Putamen (tissue), 1 donor: ENCODE measurements at places on chromosomes 6 and 20.
A peak's percentile ranks its signal among the peaks of the same experiment; 100 is the strongest.

GRCh38 chr20:63223121-63223825 is 7.3 kb upstream of the YTHDF1 start:
- no peak for DNase-seq

GRCh38 chr20:8082989-8083388 is 49.1 kb upstream of the PLCB1 start:
- no peak for DNase-seq

DNA sequence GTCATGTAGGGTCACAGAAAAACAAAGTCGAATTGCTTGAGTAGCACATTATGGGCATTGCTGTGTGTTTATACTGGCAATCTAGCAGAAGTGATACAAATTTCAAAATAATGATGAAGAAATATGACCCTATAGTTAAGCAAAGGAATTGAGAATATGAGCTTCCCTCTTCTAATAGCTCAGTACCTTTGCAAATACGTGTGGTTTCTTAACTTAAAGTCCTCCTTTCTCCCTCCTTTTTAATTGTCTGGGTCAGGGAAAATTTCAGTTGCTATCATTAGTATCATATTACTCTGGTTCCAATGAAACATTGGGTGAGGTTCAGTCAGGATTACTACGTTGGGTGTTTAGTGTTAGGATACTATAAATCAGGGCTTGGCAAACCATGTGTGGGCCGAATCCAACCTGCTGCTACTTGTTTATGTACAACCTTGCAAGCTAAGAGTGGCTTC is 166.8 kb upstream of the CARMIL1 start:
- DNase-seq: no peak

- peak; percentile 7 for DNase-seq
Measured at GRCh38 chr6:73854998-73855718, 159.2 kb downstream of the CD109 start.

DNA sequence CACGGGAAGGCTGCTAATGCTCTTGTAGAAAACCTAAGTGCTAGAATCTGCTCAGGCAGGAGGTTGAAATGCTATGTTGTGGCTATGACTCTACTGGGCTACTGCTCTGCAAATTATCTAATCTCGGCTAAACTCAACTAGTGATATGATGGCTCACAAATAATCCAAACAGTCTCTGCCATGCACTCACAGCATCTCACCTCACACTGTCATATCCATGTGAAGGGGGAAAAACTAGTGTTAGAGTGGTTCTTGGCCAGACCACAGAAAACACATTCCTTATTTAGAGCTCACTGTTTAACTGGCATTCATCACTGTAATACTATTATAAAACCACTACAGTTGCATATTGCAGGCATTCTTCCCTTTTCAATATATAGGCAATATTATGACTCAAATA is 81.8 kb upstream of the DST start:
- DNase-seq: no peak

- DNase-seq: no peak
Measured at GRCh38 chr6:159823953-159824352, 23.9 kb downstream of the PNLDC1 start.

DNA sequence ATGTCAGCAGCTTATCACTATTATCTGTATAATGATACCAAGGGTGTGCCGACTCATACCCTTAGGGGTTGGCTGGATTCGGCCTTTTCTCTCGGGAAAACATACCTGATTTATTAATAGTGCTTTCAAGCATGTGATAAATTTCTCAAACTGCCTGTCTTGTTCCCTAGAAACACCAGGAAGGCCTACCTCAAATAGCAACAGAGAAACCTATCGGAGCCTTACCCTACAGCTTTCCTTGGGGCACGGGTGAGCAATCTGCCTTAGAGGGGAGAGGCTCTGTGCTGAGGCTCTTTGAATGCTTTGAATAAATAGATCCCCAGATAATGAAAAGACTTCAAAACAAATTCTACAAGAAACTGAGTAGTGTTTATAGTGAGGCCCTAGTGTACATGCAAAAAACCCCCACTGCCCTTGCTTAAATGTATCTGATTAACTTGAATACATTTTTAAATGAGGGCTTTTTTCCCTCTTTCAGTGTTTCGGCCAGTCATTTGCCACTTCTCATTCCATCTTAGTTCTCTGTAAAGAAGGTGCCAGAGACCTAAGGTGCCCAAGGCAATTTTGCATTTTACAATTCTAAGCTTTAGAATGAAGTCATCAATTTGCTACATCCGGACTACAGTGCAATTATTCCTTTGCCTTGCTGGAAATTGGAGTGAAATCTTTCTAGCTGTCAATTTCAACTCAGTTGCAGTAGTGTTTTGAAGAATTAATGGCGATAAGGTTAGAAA is 320.1 kb downstream of the ESR1 start:
- no peak for DNase-seq

GRCh38 chr6:89793586-89793985 is 26.0 kb downstream of the MDN1 start:
- no peak for DNase-seq

GRCh38 chr6:35725081-35725708 is 11.6 kb upstream of the ARMC12 start:
- DNase-seq: no peak

- DNase-seq: no peak
Measured at GRCh38 chr6:108442770-108443520, 117.8 kb upstream of the FOXO3 start.

GRCh38 chr6:133764008-133764753 is 124.7 kb upstream of the TCF21 start:
- no peak for DNase-seq

DNA sequence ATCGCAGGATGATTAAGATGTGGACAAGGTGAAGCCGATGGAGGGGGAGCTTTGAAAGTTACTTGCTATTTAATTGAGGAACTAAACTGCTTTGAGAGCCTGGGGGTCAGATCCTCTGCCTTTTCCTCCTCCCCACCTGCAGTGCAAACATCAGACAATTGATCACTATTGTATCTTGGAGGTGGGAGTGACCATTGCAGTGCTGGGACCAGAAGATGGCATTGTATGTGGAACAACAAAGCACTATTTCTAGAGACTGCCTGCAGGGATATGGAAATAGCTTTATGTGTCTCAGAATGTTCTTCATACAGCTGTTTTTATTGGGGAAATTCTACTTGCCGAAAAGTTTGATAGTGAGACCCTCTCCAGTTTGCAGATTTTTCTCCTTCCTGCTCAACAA is 4.2 kb downstream of the MOG start:
- no peak for DNase-seq

DNA sequence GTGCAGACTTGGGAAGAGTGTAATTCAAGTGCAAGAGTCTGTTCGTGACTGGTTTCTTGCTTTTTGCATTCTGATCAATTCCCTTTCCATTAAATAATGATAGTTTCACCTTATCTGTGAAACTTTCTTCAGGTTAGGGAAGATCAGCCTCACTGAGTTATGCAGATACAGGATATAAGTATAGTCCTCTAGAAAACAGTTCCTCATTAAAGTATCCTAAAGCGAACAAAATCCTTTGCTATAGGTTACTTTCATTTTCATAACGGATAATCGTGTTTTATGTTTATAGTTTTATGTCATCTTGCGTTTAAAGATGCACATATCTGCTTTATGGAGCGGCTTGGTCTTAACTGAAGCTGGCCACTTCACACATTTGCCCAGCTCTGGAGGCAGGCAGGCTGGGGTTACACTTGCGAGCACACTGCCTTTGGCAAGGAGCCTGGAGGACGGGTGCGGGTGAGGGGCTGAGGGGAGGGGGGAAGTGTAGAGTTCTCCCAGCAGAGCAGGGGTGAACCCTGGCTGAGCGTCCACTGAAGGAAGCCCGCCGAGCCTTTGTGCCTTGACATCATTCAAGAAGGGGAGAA is 123.5 kb upstream of the IFNGR1 start:
- DNase-seq: peak; percentile 49

DNA sequence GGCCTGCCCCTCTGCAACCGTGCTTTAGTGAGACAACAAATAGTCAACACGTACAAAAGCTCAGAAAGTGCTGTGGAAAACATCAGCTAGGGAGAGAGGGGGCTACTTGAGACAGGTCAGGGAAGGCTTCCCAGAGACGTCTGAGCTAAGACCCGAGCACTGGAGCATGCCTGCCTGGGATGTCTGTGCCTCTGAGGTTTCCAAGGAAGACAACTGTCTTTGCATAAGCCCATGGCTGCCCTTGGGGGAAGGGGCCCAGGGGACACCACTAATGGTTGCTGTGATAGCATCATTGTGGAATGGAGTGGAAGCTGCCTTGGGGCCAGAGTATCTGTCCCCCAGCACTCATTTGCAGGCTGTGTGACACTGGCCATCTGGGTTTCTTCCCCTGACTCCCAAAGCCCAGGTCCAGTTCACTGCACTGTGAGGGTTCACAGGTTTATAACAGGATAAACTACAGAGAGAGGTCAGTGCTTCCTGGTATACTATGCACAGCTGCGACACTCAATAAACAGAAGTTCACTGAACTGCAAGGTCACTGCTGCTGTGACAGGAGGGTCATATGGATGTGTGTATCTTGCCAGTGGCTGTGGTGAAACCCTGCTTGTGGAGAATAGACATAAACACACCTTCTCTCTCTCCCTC is 1.5 kb upstream of the ARFGEF2 start:
- no peak for DNase-seq

- DNase-seq: no peak
Measured at GRCh38 chr6:12610862-12611261, 105.7 kb upstream of the PHACTR1 start.

GRCh38 chr6:13277231-13277630 is 51.1 kb downstream of the TBC1D7 start:
- DNase-seq: no peak

- DNase-seq: no peak
Measured at GRCh38 chr6:134706806-134707205, 243.1 kb downstream of the ALDH8A1 start.

- DNase-seq: no peak
Measured at GRCh38 chr6:126344181-126344580, 4.3 kb downstream of the CENPW start.

DNA sequence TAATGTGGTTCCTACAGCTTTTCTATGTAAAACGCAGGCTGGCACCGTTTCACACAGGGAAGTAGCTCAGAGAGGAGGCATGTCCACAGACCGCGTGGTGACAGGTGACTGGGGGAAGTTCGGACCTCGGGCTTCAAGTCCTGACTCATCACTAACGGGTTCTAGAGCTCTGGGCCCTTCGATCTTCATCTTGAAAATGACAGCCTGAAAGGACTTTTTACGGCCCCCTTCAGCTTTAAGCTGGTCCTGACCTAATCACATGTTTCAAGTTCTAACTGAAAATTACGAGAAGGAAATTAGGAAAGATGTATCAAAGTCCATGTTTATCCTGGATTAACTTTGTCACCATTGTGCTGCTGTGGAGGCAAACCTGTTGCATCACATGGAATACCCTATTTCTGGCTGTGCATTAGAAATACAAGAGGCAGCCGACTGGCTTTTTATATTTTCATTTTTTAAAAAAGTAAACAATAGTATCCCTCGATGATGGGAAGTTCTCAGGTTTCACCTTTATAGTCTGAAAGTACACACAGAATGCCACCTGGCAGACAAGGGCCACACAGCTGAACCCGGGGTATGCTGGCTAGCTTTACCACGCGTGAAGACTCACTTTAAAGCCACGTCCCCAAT is 2.0 kb downstream of the MAN1A1 start:
- no peak for DNase-seq

GRCh38 chr6:33604941-33605854 is 15.9 kb upstream of the ITPR3 start:
- no peak for DNase-seq

DNA sequence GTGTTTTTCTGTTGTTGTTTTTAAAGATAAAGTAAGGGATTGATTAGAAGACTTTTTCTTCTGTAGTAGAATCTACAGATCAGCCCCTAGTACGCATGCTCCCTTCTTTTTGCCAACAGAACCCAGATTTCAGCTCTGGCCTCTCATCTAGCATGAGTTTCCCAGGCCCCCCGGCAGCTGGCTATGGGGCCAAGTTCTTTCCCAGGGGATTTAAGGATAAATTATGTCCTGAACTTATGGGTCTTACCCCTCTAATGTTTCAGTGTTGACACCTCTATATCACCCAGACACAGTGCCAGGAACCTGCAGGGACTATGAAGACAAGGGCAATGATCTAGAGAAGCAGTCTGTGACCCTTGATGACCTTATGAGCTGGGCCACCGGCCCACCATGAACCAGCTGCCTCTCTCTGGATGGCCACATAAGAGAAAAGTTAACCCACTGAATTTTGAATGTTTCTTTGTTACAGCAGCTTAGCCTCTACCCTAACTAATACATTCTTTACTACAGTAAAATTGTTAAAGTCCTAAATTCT is 150.5 kb downstream of the UNC5CL start:
- DNase-seq: no peak

- no peak for DNase-seq
Measured at GRCh38 chr6:170448317-170448716, 104.8 kb downstream of the PSMB1 start.

DNA sequence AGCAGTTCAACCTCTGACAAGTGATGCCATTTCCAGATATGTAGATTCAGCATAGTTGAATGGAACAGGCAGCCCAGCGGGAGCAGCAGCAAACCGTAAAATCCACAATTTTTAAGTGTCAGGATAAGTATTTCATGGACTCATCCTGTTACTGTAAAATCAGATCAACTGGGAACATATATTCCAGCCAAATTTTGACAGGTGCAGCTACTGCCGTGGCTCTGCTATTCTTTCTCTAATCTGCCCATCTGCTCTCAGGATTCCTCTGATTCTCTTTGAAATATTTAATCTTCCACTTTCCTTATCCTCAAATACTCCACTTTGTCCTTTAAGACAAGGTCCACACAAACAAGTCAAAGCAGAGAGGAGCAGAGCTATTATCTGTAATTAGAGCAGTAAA is 245.4 kb upstream of the ASCC3 start:
- no peak for DNase-seq

DNA sequence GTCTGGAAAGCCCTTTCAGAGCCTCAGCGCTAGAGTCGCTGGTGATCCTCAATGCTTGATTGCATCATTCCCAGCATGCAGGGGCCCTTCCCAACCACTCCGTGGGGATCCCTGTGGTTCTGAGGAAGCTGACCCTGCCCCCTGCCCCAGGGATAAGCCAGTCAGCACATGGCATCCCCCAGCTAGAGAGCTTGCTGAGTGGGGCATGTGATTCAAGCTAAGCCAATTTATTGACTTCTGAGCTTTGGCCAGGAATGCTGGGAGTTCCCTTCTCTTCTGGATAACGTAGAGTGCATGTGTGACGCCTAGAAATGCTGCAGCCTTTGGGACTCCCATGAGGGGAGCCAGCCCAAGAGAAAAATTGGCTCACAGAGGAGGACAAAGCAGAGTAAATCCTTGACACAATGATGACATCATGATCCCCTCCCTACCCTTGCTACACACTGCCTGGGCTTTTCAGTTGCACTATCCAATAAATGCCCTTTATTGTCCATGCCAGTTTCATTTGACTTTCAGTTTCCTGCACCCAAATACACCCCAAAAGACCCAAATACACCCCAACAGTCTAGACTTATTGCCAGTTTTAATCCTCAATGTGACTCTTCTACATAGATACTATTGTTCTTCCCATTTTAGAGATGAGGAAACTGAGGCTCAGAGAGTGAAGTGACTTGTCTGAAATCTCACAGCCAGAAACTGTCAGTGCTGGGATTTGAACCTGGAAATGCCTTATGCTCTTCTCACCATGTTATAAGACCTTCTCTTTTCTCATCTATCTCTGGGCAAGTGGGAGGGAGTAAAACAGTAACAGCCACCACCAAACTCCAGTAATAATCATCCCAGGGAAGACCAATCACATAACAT is 34.3 kb downstream of the KCNB1 start:
- no peak for DNase-seq

GRCh38 chr6:158422629-158423238 is 110.5 kb downstream of the TULP4 start:
- no peak for DNase-seq

- DNase-seq: no peak
Measured at GRCh38 chr20:50267041-50267865, 76.6 kb downstream of the CEBPB start.

- DNase-seq: peak; percentile 18
Measured at GRCh38 chr6:28922821-28923317, 916 bp downstream of the TRIM27 start.
